Cerebellum (tissue), 4 donors: ENCODE measurements at places on chromosomes 2 and 18. TPM values are rescaled to one million over a fixed set of nuclear protein-coding genes. Genes with fewer than 3 reads are reported as not detected.

Gene UGT1A5
- not detected for total RNA-seq

Gene PROM2
- 3.0 TPM for total RNA-seq

Gene LINC00305
- not detected for total RNA-seq

Gene UGT1A8
- total RNA-seq = not detected

Gene TUBA3E
- not detected for total RNA-seq

Gene DSG1
- 0.27 TPM for total RNA-seq

Gene UGT1A4
- total RNA-seq = not detected

Gene B3GNT7
- 1.2 TPM for total RNA-seq

Gene FOXI3
- total RNA-seq = 0.36 TPM
